Activated naive CD4-positive, alpha-beta T cell (primary cell): ENCODE measurements at places on chromosomes 7 and 10.

DNA sequence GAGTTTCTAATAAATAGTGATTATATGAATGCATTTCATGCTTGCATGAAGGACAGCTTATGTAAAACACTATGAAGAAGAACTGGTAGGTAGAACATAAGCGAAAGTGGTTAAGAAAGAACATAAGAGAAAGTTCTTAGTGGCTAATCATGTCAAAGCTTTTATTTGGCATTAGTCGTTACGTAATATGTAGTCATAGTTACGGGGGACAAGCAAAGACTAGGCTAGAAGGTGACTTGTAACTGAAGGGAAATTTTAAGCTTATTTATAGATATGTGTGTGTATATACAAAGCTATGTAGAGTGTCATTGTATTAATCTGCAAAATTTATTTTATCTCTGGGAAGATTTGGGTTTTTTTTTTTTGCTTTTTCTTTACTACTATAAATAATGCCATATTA lies 36.9 kb downstream of the CAPZA2 start:
- DNase-seq: no peak

- no peak for DNase-seq
These were observed 26.1 kb downstream of the OGDHL start for GRCh38 chr10:49735848-49736563.

GRCh38 chr7:30968747-30969603 lies 5.2 kb downstream of the GHRHR start:
- DNase-seq: no peak

- no peak for DNase-seq
These were observed 13.0 kb downstream of the MTURN start for GRCh38 chr7:30147785-30148184.

DNA sequence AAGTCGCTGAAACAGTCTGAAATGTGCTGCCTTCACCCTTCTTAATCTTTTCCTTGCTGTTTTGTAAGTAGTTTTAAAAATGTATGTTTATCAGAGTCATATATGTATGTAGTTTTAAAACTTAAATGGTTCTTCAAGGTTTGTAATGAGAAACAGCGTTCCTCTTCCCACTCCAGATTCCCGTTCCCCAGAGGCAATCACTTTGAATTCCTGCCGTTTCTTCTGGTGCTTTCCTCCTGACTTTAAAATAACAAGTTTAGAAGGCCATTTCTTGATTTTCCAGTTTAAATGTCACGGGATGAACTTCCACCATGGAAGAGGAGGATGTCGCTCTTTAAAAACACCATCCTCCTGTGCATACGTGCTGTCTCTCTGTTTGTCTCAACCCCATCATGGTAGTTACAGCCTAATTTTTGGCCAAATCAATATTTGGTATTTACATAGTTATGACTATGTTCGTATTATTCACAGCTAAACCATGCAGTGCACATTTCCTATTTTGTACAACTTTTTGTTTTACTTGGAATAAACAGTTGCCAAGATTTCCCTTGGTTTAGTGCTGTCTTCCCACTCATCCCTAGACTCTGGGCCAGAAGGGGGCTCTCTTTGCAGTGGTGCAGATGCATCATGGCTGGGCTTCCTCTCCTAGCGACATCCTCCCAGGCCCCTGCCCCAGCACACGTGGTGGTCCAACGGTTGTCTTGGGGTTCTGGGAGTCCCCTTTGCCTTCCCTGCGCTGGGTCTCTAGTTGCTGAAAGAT lies 151.4 kb downstream of the PTPN20 start:
- no peak for DNase-seq

- no peak for DNase-seq
These were observed 444.2 kb upstream of the SEMA3D start for GRCh38 chr7:85630904-85631600.

GRCh38 chr10:129545261-129545660 lies 78.2 kb downstream of the MGMT start:
- DNase-seq: no peak

DNA sequence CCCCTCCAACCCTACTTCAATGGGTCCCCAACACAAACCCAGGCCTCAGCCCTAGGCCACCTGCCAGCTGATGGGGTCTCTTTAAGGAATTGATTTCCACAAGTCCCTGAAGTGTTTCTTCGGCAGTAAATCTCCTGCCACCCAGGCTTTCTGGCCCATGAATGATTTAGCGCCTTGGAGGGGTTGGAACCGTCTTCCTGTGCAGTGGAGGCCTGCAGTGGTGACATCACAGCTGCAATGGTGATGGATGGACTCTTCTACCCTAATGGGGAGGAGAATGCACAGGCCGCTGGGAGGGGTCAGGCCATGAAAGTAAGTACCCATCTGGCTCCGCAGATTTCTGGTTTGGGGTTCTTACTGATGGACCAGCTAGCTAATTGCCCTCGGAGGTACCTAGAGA lies 163.8 kb downstream of the UBE2H start:
- DNase-seq: no peak
